Endothelial cell of umbilical vein (primary cell): ENCODE measurements at places on chromosomes 7 and 10. TPM values are rescaled to one million over a fixed set of nuclear protein-coding genes. Genes with fewer than 3 reads are reported as not detected.
A peak's percentile ranks its signal among the peaks of the same experiment; 100 is the strongest.

GRCh38 chr10:23338155-23338828 is 6.3 kb downstream of the C10orf67 start:
- H3K4me1 ChIP-seq, result no peaks in the 10 kb centered on the region
- no peaks in the 10 kb centered on the region for H3K27me3 ChIP-seq
- H3K36me3 ChIP-seq, result no peaks in the 10 kb centered on the region
- no peak overlapping the region for H3K4me3 ChIP-seq

GRCh38 chr7:46454816-46455215 is 533.7 kb upstream of the IGFBP3 start:
- H3K36me3 ChIP-seq, result no peaks in the 10 kb centered on the region
- H3K4me3 ChIP-seq, result no peak overlapping the region
- no peaks in the 10 kb centered on the region for H3K27me3 ChIP-seq

DNA sequence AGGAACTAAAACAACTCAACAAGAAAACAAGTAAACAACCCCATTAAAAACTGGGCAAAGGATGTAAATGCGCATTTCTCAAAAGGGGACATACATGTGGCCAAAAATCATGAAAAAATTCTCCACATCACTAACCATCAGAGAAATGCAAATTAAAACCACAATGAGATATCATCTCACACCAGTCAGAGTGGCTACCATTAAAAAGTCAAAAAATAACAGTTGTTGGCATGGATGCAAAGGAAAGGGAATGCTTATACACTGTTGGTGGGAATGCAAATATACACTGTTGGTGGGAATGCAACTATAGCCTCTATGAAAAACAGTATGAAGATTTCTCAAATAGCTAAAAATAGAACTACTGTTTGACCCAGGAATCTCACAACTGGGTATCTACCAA is 60.0 kb upstream of the LANCL2 start:
- H3K36me3 ChIP-seq, result no peaks in the 10 kb centered on the region
- H3K27me3 ChIP-seq, result peaks cover 10% of the 10 kb centered on the region
- no peak overlapping the region for H3K27ac ChIP-seq
- DNase-seq, result no peak
- no peak overlapping the region for H3K4me3 ChIP-seq
- no peaks in the 10 kb centered on the region for H3K4me1 ChIP-seq

- DNase-seq, result no peak
- H3K27me3 ChIP-seq, result no peaks in the 10 kb centered on the region
- H3K27ac ChIP-seq, result no peak overlapping the region
- H3K4me3 ChIP-seq, result no peak overlapping the region
These were observed 60.8 kb upstream of the HABP2 start for GRCh38 chr10:113491967-113492565.

DNA sequence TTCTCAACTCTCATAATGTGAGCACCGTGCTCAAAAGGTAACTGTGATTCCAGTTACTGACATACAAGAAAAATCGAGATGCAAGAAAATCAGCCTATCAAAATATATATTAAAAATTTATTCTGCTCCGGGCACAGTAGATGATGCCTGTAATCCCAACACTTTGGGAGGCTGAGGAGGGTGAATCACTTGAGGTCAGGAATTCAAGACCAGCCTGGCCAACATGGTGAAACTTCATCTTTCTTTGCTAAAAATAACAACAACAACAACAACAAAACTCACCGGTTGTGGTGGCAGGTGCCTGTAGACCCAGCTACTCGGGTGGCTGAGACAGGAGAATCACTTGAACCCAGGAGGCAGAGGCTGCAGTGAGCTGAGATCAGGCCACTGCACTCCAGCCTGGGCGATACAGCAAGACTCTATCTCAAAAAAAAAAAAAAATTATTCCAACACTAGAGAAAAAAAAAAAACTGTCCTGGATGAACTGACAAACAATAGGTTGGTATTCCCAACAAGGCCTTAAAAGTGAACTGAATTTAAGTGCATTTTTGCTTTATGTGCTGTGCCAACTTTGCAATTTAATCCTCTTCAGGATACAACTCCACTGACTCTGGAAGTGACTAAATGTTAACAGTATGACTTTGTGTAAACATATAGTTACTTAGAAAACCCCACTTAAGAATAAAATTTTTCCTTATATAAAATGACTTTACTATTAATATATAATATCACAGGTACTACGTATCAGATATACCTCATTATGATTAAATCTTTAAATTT is 51.1 kb downstream of the JMJD1C start:
- H3K27me3 ChIP-seq, result no peaks in the 10 kb centered on the region
- H3K4me3 ChIP-seq, result no peak overlapping the region
- H3K4me1 ChIP-seq, result peaks cover 36% of the 10 kb centered on the region
- no peak overlapping the region for H3K27ac ChIP-seq
- peak; percentile 70 for DNase-seq

GRCh38 chr10:78339251-78339650 is 305.6 kb downstream of the RPS24 start:
- no peak overlapping the region for H3K4me3 ChIP-seq
- H3K36me3 ChIP-seq, result no peaks in the 10 kb centered on the region
- H3K27me3 ChIP-seq, result peaks cover 3% of the 10 kb centered on the region
- no peak overlapping the region for H3K27ac ChIP-seq
- H3K4me1 ChIP-seq, result peaks cover 20% of the 10 kb centered on the region
- DNase-seq, result no peak

DNA sequence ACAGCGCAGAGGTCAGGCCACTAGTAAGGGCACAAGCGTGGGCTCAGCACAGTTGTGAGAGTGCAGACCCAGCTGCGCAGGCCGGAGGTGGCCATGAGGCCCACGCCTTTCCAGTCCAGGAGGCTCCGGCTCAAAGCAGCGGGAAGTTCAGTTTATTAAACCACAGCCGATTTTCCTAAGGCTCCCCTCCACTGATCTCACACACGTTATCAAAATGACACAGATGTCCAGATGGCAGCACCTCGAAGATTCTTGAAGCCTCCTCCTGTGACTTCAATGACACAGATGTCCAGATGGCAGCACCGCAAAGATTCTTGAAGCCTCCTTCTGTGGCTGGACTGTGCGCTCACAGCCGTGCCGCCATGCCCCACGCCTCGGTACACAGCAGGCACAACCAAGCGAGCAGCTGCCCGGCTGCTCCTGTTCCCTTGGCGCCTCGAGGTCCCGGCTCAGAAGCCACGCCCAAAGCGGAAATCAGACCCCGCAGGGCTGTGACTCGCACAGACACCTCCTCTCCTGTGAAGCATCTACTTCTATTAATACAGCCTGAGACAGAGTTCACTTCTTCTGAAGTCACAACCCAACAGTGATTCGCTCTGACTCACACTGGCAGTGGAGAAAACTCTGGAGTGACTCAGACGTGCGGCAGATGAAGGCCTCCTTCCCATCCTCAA is 122.7 kb downstream of the MAD1L1 start:
- peak; percentile 86 for DNase-seq
- no peaks in the 10 kb centered on the region for H3K27me3 ChIP-seq
- H3K36me3 ChIP-seq, result no peaks in the 10 kb centered on the region

- no peak overlapping the region for H3K4me3 ChIP-seq
- H3K27ac ChIP-seq, result no peak overlapping the region
- no peaks in the 10 kb centered on the region for H3K36me3 ChIP-seq
- DNase-seq, result no peak
These were observed 60.9 kb downstream of the LRMDA start for GRCh38 chr10:75492173-75492925.

DNA sequence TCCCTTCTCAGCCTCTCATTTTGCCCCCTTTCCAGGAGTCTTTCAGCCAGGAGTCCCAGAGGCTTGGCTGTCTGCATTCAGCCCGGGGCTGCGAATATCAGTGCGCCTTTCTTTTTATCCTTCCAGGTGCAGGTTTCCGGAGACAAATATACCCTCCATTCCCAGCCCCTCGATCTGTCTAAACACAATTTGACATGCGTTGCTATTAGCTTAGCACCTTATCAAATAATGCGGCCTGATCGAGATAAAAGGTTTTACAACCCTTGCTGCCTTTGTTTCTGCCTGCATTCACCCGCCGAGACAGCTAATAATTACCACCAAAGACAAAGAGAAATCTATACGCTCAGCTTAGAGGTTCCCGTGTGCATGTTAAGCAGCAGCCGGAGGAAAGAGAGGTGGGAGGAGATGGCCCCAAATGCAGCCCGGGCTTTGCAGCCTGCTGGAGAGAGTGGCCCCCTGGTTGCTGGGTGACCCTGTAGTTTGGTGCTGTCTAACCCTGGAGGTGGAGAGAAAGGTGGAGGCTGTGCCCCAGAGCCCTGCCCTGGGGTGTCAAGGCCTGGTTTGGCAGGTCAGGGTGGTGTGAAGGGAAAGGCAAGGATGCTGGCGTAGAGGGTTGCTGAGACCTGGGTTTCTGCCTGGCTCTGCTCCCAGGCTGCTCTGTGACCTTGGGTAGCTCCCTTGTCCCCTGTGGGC is 185.3 kb downstream of the RPS24 start:
- no peak for DNase-seq
- no peaks in the 10 kb centered on the region for H3K36me3 ChIP-seq
- no peaks in the 10 kb centered on the region for H3K4me1 ChIP-seq
- H3K27me3 ChIP-seq, result peaks cover 13% of the 10 kb centered on the region
- H3K27ac ChIP-seq, result no peak overlapping the region

GRCh38 chr10:114526126-114526503 is 121.8 kb upstream of the AFAP1L2 start:
- no peak for DNase-seq
- H3K4me3 ChIP-seq, result peak overlapping the region; percentile 41
- H3K27ac ChIP-seq, result peak overlapping the region; percentile 35
- H3K36me3 ChIP-seq, result no peaks in the 10 kb centered on the region
- peaks cover 18% of the 10 kb centered on the region for H3K4me1 ChIP-seq

- H3K4me1 ChIP-seq, result peaks cover 18% of the 10 kb centered on the region
- H3K4me3 ChIP-seq, result no peak overlapping the region
- H3K27ac ChIP-seq, result no peak overlapping the region
- H3K36me3 ChIP-seq, result no peaks in the 10 kb centered on the region
These were observed 23.8 kb downstream of the CYTH3 start for GRCh38 chr7:6248581-6248980.

GRCh38 chr10:118276727-118277126 is 65.4 kb downstream of the FAM204A start:
- H3K27ac ChIP-seq, result no peak overlapping the region
- no peaks in the 10 kb centered on the region for H3K36me3 ChIP-seq
- no peak for DNase-seq
- H3K4me1 ChIP-seq, result peaks cover 3% of the 10 kb centered on the region
- H3K4me3 ChIP-seq, result no peak overlapping the region

DNA sequence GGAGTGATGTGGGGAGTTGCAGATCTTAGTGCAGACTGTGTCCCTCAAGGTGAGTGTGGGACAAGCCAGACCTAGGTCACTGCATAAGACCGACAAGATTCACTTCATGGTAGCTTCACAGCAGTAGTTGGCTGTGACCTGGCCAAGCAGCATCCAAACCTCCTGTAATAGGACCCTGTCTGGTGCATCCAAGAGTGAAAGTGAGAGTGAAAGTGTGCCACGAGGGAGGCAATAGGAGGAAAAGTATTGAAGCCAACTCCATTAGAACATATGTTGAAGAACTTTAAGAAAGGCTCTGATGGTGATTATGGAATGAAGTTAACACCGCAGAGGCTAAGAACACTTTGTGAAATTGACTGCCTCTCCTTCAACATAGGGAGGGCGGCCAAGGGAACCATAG is 7.8 kb upstream of the ZNF33B start:
- no peaks in the 10 kb centered on the region for H3K4me1 ChIP-seq
- no peaks in the 10 kb centered on the region for H3K36me3 ChIP-seq
- H3K27ac ChIP-seq, result no peak overlapping the region

- H3K27me3 ChIP-seq, result no peaks in the 10 kb centered on the region
- H3K27ac ChIP-seq, result no peak overlapping the region
- H3K4me3 ChIP-seq, result no peak overlapping the region
- H3K36me3 ChIP-seq, result no peaks in the 10 kb centered on the region
These were observed 445.2 kb upstream of the FZD8 start for GRCh38 chr10:36087006-36088005.

DNA sequence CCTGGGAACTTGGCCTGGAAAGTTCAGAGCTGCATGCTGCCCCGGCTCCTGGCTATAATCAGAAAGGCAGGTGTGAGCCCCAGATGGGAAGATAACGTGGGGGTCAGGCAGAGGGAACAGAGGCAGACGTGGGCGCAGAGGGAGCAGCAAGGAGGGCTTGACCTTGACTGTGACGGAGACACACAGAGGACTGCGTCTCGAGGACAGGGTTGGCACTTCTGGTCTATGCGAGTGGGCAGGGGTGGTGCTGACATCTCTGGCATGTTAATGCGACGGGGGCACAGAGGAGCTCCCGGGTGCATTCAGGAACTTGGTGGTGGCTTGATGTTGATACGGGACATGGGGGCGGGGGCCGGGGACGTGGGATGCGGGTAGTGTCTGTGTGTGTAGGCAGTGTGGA is 232.1 kb upstream of the GRB10 start:
- DNase-seq, result no peak
- no peaks in the 10 kb centered on the region for H3K36me3 ChIP-seq
- H3K4me1 ChIP-seq, result no peaks in the 10 kb centered on the region
- H3K27ac ChIP-seq, result no peak overlapping the region
- H3K4me3 ChIP-seq, result no peak overlapping the region

DNA sequence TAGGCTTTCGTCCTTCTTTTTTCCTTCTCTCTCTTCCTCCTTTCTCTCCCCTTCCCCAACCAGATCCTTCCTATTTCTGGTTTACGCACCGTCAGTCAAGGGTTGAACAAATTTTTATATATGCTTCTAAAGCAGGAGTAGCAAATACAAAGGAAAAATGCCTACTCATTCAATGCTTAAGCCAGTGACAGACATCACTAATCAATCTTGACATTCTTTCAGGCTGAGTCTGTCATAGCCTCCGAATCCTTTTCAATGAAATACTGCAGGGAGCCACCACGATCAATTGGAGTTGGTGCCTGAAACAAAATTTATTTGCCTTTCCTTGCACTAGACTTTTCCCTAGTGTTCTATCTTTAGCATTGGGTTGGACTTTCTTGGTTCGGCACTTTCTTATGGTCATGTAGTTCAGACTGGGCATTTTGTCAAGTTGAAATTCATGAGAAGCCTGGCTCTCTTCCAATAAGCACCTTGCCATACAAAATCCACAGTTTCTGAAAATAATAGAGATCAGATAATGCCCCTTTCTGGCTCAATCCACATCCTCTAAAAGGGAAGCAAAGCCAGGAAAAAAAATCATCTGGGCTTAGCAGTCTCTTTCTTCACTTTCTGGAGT is 239.5 kb upstream of the PLXNA4 start:
- no peaks in the 10 kb centered on the region for H3K27me3 ChIP-seq
- DNase-seq, result peak; percentile 49
- no peak overlapping the region for H3K27ac ChIP-seq
- no peak overlapping the region for H3K4me3 ChIP-seq
- H3K36me3 ChIP-seq, result no peaks in the 10 kb centered on the region
- H3K4me1 ChIP-seq, result no peaks in the 10 kb centered on the region

The TSPAN12 gene
- 19.0 and 19.8 TPM in 2 replicates for total RNA-seq

The ADAM22 gene
- 0.53 and 1.4 TPM in 2 replicates for total RNA-seq

The ZNF775 gene
- total RNA-seq, result 8.3 and 9.7 TPM in 2 replicates

The INMT gene
- not detected in 2 replicates for total RNA-seq

The SLC16A12 gene
- not detected in 2 replicates for total RNA-seq

The SPAM1 gene
- total RNA-seq, result not detected in 2 replicates

The HERC4 gene
- 68.7 and 73.7 TPM in 2 replicates for total RNA-seq

The FAM25C gene
- total RNA-seq, result not detected in 2 replicates

The LRIT1 gene
- total RNA-seq, result not detected in 2 replicates
